ENCODE measurements at places on chromosomes 13 and 19.

DNA sequence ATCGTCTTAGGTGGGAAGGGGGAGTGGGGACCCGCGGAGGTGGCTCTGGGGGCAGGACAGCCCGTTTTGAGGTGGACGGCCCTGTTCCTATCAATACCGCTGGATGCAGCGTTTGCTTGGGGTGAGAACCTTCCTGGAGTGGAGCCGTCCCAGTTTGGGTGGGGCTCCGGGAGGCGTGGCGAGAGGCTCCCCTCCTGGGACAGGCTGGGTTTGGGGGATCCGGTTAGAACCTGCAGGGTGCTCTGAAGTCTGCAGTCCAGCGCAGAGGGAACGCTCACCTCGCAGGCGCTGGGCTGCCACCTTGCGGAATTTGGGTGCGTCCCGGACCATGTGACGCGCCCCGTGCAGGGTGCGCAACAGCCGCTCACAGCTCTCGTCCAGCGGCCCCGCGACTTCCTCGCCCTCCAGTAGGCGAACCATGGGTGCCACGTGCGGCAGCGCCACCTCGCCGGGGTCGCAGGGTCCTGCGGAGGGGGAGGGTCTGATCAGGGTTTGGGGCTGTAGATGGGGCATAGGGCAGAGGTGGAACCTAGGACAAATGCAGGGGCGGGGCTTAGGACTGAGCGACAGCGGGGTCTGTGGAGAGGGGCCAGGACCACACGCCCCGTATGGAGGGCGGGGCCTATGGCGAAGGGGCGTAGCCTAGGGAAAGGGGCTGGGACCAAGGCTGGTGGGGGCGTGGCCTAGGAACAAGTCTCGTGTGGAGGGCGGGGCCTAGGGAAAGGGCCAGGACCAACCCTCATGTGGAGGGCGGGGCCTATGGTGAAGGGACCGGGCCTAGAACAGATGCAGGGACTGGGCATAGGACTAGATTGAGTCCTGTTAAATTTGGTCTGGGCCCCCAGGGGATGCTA, 13.8 kb downstream of the SH2D3A start:
- peak; percentile 95 for DNase-seq

DNA sequence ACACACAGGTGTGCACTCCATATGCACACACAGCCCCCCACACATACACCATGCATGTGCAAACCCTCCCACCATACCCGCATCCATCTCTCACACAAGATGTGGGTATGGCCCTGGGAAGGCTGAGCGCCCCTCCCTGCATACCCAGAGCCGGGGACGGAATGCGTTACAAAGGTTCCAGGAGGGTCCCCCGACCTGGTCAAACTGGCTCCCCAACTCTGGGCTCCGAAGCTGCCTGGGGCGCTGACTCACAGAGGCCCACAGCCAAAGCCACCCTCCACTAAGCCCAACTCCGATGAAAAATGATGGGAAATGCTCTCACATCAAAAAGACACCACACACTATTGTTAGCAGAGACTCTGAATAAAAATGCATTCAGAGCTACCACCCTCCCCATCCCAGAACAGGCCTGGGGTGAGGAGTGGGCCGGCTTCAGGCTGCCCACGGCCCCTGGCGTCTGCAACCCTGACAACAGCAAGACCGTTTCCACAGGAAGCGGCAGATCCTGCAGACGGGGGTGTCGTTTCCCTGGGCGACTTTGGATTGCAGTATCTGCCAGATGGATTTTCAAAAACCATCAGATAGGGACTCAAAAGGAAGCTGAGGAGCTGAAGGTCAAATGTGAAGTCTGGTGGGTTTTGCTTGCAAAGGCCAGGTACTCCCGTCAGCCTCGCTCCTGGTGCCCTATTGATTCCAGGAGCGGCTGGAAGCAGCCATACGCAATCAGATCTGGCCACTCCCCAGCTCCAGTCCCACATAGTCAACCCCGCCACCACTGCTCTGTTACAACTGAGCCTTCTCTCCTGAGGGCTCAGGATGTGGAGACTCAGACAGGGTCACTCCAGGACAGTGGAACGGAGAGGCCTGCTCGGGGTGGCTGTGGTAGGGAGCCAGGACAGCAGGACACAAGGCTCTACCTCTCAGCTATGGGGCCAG, 14.3 kb downstream of the PEPD start:
- DNase-seq = no peak

DNA sequence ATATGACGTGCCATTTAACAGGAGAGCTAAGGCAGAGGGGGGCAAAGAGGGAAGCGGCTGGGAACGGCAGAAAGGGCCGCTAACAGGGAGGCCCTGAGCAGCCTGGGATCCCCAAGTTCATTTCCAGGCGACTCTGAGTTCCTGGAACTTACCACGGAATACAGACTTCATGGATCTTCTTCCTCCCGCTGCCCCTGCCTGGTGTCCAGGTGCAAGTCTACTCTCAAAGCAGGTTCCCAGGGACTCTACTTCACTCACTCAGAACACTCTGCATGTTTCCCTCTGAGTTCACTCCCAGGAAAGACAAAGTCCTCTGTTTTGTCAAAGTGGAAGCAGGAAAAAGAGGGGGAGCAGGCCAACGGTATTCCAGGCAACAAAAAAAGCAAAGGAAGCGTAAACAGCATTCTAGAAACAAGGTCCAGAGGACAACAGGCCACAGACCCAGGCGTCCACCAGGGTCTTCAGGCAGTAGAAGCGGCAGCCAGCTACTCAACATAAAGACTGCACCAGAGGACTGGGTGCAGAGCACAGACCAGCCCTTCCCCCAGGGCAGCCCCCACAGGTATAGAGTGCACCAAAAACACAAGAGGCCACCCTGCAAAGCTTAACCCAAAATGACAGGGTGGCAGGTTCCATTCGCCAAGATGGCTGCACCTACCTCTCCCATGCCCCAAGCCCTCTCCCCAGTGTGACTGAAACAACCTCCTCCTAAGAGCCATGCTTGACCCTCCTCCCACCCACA, 3.0 kb downstream of the MIER2 start:
- no peak for DNase-seq

DNA sequence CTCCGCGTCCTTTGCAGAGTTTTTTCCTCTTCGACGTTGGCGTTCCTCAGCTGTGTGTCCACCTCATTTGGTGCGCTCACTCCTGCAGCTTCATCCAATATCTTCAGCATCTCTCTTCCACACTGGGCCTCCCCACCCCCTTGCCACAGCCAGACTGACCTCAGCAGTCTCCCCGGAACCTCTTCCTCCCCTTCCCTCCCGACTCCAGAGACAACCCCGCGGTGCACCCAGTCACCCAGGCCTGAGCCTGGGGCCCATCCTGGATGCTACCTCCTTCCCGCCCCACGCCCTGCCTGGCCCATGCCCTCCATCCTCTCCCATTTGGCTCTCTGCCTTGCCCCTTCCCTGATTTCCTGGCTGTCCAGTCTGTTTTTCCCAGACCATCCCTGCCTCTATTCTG, 8.1 kb upstream of the C5AR2 start:
- DNase-seq = no peak

DNA sequence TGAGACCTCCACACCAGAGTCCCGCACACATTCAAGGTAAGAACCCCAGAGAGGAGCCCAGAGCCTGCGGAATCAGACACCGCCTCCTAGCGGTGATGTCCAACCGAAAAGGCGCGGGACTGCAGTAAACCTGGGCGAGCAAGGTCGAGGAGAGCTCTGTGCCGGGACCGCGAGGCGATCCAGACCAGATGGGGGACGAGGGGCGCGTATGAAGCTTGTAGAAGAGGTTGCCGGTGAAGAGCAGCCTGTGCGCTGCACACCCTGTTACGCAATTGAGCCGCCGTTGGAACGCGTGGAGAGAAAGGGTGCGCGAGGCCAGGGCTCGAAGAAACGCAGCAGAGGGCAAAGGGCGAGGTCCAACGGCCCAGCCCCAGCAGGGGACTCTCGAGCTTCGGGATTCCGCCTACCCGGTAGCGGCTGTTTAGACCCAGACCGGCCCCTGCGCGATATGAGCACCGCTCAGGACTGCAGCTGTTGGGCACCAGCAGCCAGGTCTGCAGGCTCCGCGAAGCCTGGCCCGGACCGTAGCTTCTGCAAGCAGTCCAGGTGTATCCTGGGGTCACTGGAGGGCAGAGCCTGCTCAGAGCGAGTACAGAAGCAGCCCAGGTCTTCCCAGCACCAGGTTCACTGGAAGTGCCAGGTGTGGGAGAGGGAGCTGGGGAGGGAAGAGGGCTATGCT, 65.9 kb upstream of the ZNF599 start:
- DNase-seq = peak; percentile 13

- DNase-seq = no peak
Observed at GRCh38 chr19:50661766-50662650, 12.8 kb downstream of the C19orf81 start.

DNA sequence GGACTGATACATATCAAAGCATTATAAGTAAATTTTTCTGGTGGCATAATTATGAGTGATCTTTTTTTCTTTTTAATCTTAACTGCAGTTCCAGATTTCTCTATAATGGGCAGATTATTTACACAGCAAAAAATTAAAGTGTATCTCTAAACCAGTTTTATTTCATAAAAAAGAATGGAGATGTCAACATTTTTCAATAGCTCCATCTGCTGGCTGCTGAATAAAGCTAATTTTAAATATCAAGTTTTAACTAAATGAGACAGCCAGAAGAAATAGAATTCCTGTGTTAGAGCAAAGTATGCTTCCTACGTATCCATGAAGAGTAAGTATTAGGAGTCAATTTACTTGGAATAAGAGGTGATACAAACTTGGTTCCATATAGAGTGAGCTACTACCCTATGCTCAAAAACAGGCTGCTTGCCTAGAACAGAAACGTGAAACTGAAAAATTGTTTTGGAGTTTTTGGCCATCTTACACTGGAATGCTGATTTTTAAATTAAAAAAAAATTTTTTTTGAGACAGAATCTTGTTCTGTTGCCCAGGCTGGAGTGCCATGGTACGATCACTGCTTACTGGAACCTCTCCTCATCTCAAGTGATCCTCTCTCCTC, 5.0 kb upstream of the PDS5B start:
- DNase-seq = peak; percentile 56

GRCh38 chr13:91346850-91347201, 661 bp upstream of the MIR17HG start:
- peak; percentile 64 for DNase-seq

- DNase-seq = no peak
Observed at GRCh38 chr13:50414640-50415039, 399.4 kb downstream of the KCNRG start.

- no peak for DNase-seq
Observed at GRCh38 chr19:31501427-31502195, 152.4 kb upstream of the TSHZ3 start.

GRCh38 chr13:111948281-111948680, 118.7 kb upstream of the SOX1 start:
- DNase-seq = no peak

DNA sequence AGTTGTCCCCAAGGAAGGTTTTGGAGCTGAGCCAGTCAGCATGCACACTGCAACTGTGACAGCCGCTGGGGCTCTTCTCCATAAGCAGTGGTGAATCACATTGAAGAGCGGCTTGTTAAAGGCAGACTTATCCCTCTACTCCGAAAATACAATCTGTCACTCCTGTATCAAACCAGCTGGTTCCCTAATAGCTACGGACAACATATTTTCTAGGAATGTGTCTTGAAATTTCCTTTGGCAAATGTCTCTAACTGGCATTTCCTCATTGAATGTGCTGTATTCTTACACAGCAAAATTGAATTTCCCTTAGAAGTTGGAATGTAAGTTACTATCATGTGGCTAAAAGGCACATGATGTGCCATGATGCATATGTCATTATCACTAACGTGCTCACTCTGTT, 104.0 kb upstream of the GPR12 start:
- DNase-seq = no peak

DNA sequence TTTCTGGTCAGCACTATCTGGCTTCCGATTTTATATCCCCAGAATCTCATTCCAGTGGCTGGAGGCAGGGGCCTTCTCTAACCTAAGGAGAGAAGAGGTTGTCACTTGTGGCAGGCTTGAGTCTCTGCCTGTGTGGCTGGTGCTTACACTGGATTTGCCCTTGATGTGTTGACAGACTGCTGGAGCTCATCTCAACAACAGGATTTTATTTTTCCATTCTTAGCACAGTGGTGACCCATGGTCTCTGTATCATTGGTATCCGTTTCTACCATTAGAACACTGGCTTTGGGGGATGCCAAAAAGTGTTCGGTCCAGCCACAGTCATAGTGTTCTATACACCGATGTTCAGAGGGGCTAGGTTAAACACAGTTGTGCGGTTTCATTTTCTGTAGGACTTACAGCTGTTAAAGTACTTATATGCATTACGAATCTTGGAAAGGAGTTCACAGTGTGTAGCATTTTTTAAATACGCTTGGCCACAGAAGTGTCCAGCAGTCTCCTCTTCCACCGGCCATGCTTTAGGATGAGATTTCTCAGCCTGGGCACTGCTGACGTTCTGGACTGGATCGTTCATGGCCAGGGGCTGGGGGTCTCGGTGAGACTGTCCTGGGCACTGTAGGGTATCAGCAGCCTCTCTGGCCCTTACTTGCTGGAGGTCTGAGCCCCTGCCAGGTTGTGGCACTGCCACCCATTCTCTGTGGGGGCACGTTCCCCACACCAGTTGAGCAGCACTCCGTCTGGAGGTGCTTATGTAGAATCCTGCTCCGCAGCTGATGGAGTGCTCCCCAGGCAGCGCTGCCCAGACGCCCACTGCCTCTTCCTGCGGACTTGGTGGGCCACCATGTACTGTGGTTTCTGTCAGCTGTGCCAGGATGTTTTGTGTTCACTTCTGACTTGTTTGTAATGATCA, 41.4 kb upstream of the TEX29 start:
- DNase-seq = no peak

- DNase-seq = no peak
Observed at GRCh38 chr13:60095300-60095699, 68.4 kb downstream of the DIAPH3 start.

GRCh38 chr13:42899266-42899665, 92.8 kb downstream of the EPSTI1 start:
- DNase-seq = no peak

GRCh38 chr19:13640611-13641010, 123.7 kb upstream of the MRI1 start:
- DNase-seq = no peak

DNA sequence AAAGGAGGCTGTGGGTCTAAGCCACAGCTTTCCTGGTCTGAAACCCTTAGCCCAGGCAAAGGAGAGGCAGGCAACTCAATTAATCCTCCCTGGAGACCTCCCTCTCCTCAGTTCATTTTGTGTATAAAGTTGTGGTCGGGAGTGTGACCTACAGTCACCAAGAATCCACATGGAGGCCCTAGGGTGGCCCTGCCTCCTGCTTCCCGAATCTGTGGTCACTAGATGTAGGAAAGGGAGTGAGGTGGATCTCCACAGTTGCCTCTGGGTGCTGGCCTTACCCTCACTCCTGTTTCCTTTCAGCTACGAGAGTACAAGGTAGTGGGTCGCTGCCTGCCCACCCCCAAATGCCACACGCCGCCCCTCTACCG, 1.3 kb downstream of the RPL18A start:
- no peak for DNase-seq

All from hematopoietic multipotent progenitor cell treated with erythropoietin and hydrocortisone succinate and interleukin-3 and kit ligand, for 8 days (in vitro differentiated cells).